NCI-H1417 (cell line): ENCODE measurements at places on chromosomes 7 and 10.
A peak's percentile ranks its signal among the peaks of the same experiment; 100 is the strongest.

GRCh38 chr10:69438536-69439349, 12.5 kb upstream of the TSPAN15 start:
- no peak for DNase-seq

DNA sequence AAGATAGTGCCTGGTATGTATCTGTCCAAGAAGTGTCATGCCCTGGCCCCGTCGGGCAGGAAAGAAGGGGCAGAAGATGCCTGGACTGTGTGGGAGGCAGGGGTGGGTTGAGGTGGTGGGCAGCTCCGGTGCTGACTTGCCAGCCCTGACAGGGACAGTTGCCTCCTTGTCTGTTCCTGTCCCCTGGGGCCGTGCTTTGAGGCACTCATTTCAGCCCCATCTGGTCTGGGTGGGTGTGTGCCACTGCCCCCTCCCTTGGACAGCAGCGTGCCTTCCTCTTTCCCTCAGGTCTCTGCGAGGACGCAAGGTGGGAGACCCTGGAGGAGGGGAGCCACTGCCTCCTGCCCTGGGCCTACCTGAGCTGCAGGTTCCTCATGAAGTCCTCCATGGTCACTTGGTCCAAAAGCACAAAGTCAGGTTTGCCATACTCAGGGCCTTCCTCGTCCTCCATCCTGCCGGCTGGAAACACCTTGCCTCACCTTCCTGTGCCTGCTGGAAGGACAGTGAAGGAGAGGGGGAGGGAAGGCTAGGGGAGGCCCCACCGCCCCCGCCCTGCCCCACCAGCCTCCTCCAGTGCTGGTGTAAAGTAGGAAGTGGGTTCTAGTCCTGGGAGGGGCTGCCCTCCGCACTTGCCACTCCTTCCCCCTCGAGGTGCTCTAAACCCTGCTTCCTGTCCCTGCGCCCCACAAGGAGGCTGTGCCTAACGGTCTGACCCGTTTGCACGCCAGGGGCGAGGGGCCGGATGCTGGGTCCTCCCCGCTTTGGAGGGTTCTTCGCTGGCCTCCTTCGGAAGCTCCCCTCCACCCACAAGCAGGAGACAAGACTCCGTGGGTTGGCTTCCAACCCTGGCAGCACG, at the start of gene MYO1G:
MYO1G (minus strand) TSS at position 505 of the 856 bp plus-strand sequence; CDS start at position 451, 54 bp downstream.
- no peak for DNase-seq

- no peak for DNase-seq
These were observed 54.9 kb upstream of the DPYSL4 start for GRCh38 chr10:132131581-132132420.

DNA sequence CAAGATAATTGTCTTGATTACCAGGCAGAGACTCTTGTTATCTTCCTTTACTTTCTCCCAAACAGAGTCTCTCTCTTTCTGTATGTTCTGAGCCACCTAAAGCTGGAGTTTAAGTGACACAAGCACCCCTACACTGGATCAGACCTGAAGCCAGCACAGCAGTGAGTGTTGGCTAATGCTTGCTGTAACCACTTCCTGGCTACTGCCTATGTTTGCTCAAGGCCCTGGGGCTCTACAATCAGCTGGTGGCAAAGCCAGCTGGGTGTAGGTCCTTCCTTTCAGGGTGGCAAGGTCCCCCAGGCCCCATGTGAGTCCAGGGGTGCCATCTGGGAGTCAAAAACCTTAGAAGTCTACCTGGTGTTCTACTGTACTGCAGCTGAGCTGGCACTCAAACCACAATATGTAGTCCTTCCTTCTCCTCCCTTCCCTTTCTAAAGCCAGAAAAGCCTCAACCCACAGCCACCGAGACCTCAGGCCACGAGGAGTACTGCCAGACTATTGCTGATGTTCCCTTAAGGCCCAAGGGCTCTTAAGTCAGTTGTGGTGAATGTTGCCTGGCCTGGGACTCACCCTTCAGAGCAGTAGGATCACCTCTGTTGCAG, 416.3 kb downstream of the ADRA2A start:
- DNase-seq: no peak

DNA sequence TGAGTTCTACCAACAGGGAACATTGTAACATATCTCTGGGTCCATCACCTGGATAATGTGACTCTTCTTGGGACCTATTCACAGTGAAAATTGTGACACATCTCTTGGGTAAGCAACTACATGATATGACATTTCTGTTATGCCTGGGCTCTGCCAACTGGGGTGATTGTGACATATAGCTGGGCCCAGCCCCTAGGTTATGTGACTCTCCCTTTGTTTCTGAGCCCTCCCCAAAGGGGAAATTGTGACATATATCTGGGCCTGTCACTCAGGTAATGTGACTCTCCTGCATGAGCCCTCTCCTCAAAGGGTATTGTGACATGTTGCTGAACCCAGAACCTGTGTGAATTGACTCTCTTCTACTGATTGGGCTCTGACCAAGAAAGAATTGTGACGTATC, 22.4 kb upstream of the ZNF107 start:
- no peak for DNase-seq

DNA sequence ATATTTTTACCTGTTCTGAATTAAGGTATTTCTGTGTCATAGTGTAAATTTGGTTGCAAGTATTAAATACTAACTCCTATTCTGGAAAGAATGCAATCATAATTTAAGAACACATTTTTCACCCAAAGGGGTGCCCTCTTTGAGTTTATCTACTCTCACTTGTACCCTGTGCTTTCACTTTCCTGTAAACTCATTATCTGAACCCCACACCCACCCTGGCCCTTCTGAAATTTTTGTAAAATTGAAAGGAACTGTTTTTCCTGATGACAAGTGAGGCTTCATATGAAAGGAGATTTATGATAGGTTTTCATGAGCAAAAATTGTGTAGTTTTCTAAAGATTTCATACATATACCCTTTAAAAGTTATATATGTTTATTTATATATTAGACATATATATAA, 134.5 kb downstream of the WNT2 start:
- DNase-seq: no peak

DNA sequence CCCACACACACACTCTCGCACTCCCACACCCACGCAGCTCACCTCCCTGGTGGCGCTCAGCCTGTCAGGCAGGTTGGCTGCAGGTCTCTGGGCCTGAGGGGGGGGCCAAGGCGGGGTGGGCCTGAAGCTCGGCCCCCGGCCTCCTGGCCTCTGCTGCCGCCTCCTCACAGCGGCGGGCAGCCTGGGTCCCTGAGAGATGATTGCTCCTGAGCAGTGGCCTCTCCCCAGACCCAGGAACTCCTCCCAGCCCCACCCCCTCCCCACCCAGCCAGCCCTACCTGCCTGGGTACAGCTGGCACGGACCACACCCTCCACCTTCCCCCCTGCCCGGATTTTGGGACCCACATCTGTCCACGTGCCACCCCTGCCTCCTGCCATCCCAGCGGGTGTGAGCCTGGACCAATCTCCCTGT, 4.6 kb upstream of the TMEM184A start:
- no peak for DNase-seq

GRCh38 chr7:90594751-90595317, 1.3 kb upstream of the CDK14 start:
- DNase-seq: peak; percentile 42

- DNase-seq: no peak
These were observed 167.7 kb downstream of the TRIL start for GRCh38 chr7:28790467-28790866.

- DNase-seq: no peak
These were observed 34.7 kb upstream of the CALN1 start for GRCh38 chr7:72446591-72447462.

DNA sequence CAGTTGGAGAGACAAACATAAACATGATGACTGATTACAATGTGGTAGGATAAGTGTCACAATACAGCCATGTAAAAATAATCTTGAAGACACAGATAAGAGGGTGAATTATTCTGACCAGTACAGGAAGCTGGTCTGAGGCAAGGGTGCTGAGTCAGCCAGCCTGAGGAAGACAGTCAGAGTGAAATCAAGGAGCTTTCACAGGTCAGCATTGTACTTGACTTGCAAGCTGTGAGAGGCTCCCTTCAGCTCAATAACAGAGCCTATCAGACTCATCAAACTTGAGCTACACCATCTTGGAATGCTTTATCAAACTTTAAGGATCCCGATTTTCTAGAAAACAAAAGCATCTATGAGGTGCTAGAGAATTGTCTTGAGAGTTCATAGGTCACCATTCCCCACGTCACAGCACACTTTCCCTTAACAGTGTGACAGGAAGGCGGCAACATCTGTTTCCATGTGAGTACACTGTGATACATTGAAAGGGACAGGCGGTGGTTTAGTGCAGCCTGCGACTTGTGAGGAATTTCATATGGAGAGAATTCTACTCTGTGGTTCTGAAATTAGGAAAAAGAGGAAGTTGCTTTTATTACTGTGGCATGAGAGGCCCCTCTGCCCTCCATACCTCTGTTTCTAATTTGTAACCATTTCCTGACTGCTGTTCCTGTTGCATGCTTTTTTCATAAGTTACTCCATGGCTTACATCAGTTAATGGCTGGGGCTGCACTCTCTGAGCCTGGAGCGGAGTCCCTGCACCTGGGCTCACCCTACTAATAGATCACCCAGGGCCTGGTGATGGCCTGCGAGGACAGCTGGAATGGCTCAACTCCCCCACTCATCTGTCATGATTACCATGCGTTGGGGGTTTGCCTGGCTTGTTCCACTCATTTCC, 417.1 kb downstream of the SUGCT start:
- DNase-seq: no peak

DNA sequence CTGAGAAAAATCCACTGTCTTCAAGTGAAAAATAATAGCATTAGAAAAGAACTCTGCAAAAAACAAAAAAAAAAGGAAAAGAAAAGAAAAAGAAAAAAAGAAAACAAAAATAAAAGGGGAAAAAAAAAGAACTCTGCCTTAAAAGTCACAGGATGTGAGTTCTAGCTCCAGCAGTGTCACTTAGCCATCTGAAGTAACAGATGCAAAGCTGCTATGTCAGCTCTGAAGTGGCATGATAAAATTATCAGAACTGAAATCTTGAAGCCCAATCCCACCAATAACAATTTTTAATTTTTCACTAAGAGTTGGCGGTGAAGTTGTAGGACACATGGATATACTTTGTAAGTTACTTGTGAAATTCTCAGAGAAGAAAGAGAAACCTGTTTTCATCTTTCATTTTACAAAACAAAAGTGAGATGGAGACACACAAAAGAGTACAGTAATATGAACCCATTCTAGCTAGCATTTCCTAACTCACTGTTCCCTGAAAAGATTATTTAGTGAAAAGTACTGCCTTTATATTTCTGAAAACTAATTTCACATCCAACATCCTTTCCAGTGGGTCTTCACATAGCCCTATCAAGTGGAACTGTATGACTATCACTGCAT, 103.5 kb downstream of the ELAPOR2 start:
- no peak for DNase-seq

- no peak for DNase-seq
These were observed 36.5 kb downstream of the XPNPEP1 start for GRCh38 chr10:109886781-109887140.

GRCh38 chr7:110877016-110877415, 213.9 kb upstream of the LRRN3 start:
- no peak for DNase-seq

DNA sequence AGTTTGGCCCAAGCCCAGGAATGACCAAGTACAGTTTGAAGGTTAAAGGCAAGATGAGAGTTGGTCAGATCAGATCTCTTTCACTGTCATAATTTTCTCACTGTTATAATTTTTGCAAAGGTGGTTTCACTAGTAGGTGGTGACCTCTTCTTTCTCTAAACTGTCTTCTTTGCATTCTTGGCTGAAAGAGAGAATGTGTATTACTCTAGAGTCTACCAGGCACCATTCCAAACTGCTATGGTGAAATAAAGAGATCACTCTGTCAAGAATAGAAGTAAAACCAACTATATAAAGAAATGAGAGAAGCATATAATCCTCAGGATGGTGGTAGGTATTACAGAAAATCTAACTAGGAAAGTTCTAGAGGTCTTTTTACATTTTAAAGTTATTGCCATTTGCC, 72.7 kb downstream of the DYNC1I1 start:
- no peak for DNase-seq

DNA sequence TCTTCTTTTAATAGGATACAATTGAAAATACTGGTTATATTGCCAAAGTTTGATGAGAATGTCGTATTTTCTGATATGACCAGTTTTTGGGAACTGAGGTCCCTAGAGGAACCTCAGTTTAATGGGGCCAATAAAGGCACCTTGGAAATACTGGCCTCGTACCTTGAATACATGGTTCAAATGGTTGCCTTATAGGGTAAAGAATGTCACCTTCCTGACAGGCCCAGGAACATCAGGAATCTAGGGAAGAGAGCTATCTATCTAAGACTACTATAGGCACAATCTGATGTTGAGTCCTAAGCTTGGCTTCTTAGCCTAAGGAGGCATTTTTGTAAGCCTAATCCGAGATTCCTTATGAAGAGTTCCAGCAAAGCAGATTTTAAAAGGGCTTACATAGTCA, 9.3 kb downstream of the SHTN1 start:
- no peak for DNase-seq

DNA sequence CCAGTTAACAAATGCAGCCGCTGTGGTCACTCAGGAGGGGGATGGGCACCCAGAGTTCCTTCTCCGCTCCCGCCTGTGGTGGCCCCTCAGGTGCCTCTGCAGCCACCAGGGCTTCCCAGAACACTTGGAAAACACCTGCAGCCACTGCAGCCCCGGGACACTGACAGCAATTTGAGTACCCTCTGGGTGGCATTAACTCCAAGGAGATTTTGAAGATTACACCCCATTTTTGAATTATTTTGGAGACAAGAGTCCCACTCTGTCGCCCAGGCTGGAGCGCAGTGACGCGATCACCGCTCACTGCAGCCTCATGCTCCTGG, 32.2 kb downstream of the IL15RA start:
- DNase-seq: no peak
